ENCODE measurements at places on chromosomes 5 and 9. TPM values are rescaled to one million over a fixed set of nuclear protein-coding genes. Genes with fewer than 3 reads are reported as not detected.

GRCh38 chr5:56346741-56347535, 113.8 kb upstream of the ANKRD55 start:
- no peak for DNase-seq

GRCh38 chr9:5442400-5443011, 4.8 kb upstream of the PLGRKT start:
- DNase-seq: no peak

Gene ANAPC2
- total RNA-seq: 60.8 TPM

Gene CYSRT1
- not detected for total RNA-seq

DNA sequence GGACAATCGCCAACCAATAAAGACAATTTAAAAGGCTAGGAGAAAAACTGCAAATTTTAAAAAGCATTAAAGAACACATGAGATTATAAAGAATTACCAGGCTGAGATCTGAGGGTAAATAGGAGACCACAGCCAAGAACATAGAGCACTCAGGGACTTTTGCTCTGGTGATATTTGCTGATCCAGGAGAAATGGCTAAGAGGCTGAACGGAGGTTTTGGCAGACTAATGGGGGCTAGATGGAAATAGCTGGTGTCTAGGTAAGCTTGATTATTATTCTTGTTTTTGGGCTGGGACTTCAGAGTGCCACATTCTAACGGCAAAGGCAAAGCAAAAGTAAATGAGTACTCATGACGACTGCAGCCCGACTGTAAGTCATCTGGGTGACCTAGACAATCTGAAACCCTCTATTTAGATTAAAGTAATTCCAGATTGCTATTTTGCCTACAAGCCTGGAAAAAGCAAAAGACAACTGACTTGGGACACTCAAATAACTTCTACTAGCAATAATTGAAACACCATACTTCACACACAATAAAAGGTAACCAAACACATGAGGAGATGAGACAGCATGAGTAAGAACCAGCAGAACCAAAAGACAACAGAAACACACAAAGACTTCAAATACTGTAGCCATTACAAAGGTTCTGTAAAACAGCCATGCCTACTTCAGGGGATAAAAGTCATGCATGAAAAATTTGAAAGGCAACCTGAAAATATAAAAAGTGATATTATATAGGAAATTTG, 68.8 kb downstream of the JAKMIP2 start:
- no peak for DNase-seq

Gene SLC46A2
- total RNA-seq: not detected

Gene PCAT7
- total RNA-seq: 1.2 TPM

Gene GDA
- 30.1 TPM for total RNA-seq

Gene PRDM9
- total RNA-seq: not detected

DNA sequence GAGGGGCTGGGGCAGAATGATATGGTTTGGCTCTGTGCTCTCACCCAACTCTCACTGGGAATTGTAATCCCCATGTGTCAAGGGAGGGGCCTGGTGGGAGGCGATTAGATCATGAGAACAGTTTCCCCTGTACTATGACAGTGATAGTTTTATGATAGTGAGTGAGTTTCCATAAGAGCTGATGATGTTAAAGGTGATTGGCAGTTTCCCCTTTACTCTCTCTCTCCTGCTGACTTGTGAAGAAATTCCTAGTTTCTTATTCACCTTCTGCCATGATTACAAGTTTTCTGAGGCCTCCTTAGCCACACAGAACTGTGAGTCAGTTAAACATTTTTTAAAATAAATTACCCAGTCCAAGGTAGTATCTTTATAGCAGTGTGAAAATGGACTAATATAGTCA, 120.4 kb upstream of the CDH9 start:
- no peak for DNase-seq

Gene FOXD4L6
- not detected for total RNA-seq

DNA sequence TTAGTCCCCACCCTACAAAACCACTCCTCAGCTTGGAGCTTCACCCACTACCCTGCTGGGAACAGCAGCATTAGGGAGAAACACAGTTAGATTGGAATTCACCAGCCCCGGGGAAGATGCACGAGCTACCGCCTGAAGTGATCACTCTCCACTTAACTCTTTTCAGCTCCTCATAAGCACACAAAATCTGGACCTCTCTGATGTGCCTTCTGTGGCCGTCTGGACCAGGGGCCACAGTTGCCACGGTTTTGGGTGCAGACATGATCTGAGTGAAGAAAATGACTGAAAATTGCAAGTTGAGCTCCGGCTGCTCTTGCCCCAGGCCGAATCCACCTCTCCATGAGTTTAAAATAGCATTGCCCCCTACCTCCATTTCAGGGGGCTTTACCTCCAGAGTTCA, 95.2 kb downstream of the TENT4A start:
- DNase-seq: no peak

DNA sequence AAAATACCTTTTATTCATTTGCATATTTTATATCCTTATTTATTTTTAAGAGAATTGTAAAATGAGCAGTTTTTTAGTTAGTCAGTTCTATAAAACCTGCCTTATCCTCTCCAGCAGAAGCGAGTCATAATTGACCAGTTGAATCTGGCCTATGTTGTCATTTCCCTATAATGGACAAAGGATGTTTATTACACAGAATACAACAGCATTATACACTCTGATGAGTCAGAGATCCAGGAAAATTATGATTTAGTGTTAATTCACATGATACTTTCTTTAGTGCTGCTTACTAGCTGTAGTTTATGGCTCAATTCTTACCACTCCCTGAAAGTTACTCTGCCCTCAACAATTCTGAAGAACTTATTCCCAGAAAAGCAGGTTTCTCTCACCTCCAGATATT, 26.8 kb upstream of the LURAP1L start:
- DNase-seq: no peak

Gene RNF20
- 37.8 TPM for total RNA-seq

DNA sequence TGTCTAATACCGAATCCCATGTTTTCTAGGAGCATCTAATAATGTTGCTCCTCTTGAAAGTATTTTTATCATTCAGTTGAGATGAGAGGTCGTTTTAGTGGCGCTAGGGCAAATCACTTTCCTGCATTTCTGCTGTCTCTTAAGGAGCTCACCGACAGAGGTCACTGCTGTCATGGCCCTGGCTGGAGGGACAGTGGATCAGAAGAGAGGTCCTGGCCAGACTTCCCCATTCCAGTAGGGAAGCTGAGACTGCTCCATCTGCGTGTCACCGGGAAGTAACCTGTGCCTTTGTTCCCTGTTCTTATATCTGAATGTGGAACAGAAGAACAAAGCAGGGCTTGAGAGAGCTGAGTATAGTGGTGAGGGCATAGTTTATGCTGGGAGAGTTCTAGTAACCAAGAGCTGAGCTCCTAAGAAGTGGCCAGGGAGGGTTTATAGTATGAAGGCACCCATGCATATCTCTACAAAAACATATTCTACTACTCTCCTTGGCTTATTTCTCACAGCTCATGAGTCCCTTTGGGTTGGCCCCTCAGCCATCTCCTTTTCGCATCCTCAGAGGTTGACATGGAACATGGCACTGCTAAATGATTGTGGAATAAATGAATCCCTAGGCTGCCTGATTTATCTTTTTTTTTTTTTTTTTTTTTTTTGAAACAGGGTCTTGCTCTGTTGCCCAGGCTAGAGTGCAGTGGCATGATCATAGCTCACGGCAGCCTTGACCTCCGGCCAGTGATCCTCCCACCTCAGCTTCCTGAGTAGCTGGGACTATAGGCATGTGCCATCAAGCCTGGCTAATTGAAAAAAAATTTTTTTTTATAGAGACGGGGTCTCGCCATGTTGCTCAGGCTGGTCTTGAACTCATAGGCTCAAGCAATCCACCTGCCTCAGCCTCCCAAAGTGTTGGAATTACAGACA, 27.2 kb downstream of the ATP6V0E1 start:
- peak; percentile 52 for DNase-seq

GRCh38 chr5:148846930-148847329, 20.5 kb downstream of the ADRB2 start:
- DNase-seq: no peak

DNA sequence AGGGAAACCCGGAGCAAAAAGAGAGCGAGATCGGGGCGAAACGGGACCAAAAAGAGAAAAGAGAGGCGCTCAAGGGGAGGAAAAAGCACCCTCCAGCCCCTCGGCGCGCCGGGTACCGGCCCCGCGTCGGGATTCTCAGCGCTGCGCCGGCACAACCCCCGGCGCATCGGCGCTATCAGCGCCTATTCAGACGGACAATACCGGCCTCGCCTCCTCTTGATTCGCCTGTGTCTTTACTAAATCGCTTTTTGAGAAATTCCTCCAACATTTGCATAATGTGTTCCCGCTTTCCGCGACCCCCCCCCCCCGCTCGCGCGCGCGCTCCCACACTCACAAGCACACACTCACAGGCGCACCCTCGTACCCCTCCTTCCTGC, 578 bp downstream of the LHX6 start:
- DNase-seq: no peak

GRCh38 chr5:17816944-17817343, 182.7 kb downstream of the TAF11L14 start:
- DNase-seq: no peak

DNA sequence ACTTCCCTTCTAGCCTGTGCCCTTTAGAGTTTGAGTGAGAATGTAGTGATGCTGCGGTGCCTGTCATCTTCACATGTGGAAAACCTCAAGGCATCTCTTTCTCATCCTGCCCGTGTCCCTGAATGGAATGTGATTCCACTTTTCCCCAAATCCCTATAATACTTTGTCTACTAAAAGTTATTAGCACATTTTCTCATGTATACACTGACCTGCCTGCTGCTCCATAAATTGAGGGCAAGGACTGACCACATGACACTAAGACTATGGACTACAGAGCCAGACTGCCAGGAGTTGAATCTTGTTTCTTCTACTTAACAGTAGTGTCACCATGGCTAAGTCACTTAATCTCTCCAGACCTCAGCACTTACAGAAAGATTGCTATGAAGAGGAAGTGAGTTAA, 93.0 kb downstream of the TEK start:
- DNase-seq: no peak

DNA sequence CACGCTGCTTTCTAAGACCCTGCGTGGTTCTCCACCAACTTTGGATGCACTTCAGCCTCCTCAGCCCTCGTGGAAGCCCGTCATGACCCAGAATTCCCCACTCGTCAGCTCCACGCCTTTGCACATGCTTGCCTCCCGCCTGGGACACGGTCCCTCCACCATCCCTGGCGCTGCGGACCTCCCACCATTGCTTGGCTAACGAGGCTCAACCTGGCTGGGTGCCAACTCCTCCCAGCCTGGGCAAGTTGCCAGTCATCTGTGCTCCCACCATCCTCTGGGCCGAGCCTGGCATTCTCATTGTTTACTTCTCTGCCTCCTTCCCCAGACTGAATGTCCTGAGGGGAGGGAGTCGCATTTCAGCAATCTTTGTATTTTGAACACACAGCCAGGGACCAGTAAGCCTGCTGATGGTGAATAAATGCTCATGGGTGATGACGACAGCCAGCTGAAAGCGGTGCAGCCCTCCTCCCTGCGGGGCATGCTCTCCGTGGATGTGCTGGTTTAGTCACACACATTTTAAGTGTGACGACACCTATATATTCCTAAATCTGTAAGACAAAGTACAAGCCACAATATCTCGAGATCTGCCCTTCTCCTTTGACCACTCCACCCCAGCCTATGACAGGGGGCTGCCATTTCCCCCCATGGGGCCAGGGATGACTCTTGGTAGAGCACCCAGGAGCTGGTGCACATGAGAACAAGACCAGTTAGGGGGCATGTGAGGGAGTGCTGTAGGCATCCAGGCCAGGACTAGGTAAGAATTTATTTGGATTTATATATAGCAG, 37.6 kb downstream of the ANKRD33B start:
- DNase-seq: peak; percentile 67

- no peak for DNase-seq
Observed at GRCh38 chr9:82721593-82721992, 341.3 kb downstream of the RASEF start.

- no peak for DNase-seq
Observed at GRCh38 chr9:17627641-17628040, 48.8 kb downstream of the SH3GL2 start.

DNA sequence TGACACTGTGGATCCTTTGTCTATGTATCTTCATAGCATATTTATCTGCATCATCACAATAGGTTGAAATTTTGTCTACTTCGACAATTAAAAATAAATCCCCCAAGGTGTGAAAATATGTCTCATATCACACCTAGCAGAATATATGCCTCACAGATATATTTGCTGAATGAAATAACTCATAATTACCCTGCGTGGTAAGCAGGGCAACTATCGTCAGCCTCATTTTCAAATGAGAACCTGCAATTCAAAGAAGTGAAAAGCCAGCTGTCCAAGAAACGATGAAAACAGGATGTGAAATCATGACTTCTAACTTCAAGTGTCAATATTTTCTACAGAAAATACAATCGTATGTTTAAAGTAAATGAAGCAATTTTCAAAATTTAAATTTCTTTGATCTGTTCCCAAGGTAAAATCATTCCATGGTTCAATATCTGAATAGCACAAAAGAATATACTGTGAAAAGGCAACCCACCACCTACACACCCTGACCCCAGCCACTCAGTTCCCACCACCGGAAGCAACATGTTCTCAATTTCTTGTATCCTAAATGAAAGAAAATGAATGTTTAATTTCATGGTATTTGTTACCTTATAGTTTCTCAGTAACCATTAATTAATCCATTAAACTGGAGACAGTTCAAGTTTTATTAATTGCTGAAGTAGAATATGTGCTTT, 57.1 kb downstream of the TBCA start:
- DNase-seq: no peak

DNA sequence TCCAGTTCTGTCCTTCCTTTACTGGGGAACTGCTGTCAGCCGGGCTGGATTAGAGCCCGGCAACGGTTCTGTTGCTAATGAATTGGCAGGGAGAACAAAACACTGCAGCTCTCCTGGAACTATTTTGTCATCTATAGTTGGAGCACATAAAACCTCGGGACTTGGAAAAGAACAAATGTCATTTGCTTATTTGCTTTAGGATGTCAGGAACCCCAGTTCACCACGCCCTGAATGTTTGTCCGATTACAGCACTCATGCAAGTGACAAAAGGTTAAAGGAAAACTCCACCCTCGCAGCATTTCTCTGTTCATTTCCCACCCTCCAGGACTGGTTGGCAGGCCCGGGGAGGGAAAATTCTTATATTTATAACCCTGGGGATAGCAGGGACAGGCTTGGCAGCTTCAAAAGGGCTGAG, 66.4 kb upstream of the PLPP1 start:
- DNase-seq: peak; percentile 70

DNA sequence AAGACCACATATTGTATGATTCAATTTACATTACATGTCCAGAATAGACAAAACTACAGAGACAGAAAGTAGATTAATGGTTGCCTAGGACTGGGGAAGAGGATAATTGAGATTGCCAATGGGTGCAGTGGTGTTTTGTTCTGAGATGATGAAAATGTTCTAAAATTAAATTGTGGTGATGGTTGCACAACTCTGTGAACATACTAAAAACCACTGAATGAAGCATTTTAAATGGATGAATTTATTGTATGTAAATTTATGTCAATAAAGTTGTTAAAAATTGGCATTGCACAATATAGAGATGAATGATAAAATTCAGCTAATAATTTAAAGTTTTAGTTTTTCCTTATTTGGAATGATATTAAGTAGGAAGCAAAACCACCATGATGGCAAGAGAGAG, 109.5 kb upstream of the NR4A3 start:
- DNase-seq: no peak
